CD4-positive, CD25-positive, alpha-beta regulatory T cell (primary cell): ENCODE measurements at places on chromosomes 6 and 20.

GRCh38 chr20:33710681-33711445 lies 9.2 kb downstream of the PXMP4 start:
- DNase-seq = no peak

- DNase-seq = no peak
Measured at GRCh38 chr6:45132658-45133294, 195.4 kb upstream of the RUNX2 start.

DNA sequence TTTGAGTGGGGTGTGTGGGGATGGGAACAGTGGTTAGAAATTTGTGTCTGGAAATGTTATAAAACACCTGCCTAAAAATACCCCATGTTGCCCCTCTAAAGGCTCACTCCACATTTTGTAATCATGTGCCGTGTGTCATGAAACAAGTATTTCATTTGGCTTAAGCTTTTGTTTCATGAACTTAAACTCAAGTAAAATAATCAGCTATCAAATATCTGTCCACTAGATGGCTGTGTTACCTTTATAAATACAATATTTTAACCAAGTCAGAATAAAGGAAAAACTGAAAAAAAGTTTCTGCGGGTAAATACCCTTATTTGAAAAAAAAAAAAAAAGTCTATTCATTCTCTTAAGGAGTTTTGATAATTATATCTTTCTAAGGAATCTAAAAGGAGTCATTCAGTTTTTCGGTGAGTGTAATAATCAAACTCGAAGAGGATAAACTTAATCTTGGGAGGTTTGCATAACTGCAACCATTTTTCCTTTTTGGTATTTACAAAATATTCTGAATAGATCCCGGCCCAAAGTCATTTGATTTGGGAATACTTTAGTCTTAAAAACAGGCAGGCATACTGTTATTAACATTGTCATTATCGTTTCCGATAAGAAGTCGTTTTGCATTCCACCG lies 29.9 kb upstream of the MTRF1L start:
- DNase-seq = peak; percentile 24

GRCh38 chr6:135412761-135413160 lies 84.8 kb downstream of the AHI1 start:
- no peak for DNase-seq

- no peak for DNase-seq
Measured at GRCh38 chr6:41561416-41561815, 15.2 kb downstream of the FOXP4 start.

GRCh38 chr6:148364056-148364824 lies 21.6 kb downstream of the SASH1 start:
- no peak for DNase-seq
